Activated CD8-positive, alpha-beta T cell treated with anti-CD3 and anti-CD28 coated beads, Interleukin-2, amount 10 ng/mL, durations not matched to agents 7 days and 5 days (primary cell): ENCODE measurements at places on chromosomes 12 and 14.

GRCh38 chr12:52748578-52748977 lies 28.6 kb downstream of the KRT76 start:
- no peak for DNase-seq

GRCh38 chr14:23055621-23056144 lies 1.6 kb downstream of the CDH24 start:
- DNase-seq: no peak

DNA sequence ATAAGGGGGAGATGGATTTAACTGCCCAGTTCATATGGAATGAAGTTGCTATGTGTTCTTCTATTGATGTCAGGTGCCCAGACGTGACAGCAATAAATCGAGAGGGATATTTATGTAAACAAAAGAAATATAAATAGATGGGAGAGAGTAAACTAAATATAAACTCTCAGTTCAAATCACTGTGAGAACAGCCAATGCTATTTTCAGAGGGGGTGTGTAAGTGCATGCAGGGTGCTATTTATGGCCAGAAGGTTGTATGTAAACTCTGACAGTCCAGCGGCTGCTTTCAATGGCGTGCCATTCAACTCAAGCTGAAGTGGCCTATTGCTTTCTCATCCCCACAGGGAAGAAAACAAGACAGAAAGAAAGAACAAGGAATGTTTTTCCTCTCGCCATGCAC lies 127.2 kb downstream of the KCNA5 start:
- no peak for DNase-seq

- DNase-seq: no peak
These were observed 8.0 kb downstream of the RHOJ start for GRCh38 chr14:63212209-63212608.

DNA sequence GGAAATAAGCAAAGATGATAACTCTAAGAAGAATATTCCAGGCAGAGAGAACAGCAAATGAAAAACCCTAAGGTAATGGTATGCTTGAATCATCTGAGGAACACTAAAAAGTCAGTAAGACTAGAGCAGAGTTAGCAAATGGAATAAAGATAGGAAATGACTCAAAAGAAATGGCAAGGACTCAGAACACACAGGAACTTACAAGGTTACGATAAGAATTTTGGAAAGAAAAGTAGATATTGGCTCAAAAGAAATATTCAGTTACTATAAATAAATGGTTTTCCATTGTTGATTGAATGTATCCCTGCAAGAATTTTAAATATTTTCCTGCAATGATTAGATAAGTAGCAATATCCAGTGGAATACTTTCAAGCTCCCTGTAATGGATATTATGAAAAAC lies 705.8 kb downstream of the C12orf50 start:
- DNase-seq: no peak

- DNase-seq: peak; percentile 6
These were observed 63.9 kb upstream of the VASH1 start for GRCh38 chr14:76697246-76697905.

- DNase-seq: no peak
These were observed 25.9 kb downstream of the SLCO1A2 start for GRCh38 chr12:21308785-21309184.

- no peak for DNase-seq
These were observed 14.5 kb downstream of the R3HDM2 start for GRCh38 chr12:57416039-57416996.
